ENCODE measurements at places on chromosomes 13 and 19.

- no peak for DNase-seq
Observed at GRCh38 chr13:32535115-32535514, 3.5 kb downstream of the N4BP2L2 start.

- DNase-seq, result no peak
Observed at GRCh38 chr19:49553451-49554271, 25.9 kb downstream of the RCN3 start.

- DNase-seq, result no peak
Observed at GRCh38 chr13:44088991-44089413, 209.3 kb downstream of the LACC1 start.

DNA sequence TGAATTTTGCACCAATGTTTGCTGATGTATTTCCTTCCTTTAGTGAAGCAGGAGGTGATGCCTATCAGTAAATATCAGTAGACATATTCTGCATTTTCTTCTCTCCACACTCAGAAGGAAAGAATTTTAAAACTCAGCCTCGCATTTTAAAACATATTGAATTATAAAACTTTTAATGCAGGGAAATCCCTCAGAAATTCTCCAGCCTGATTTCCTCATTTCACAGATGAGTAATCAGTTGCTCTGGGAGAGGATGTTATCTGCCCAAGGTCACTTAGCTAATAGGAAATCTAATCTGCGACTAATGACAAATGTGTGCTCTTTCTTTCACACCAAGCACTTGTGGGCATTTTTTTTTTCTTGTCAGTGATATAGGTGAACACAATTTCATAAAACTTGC is 320.6 kb downstream of the ITGBL1 start:
- no peak for DNase-seq

DNA sequence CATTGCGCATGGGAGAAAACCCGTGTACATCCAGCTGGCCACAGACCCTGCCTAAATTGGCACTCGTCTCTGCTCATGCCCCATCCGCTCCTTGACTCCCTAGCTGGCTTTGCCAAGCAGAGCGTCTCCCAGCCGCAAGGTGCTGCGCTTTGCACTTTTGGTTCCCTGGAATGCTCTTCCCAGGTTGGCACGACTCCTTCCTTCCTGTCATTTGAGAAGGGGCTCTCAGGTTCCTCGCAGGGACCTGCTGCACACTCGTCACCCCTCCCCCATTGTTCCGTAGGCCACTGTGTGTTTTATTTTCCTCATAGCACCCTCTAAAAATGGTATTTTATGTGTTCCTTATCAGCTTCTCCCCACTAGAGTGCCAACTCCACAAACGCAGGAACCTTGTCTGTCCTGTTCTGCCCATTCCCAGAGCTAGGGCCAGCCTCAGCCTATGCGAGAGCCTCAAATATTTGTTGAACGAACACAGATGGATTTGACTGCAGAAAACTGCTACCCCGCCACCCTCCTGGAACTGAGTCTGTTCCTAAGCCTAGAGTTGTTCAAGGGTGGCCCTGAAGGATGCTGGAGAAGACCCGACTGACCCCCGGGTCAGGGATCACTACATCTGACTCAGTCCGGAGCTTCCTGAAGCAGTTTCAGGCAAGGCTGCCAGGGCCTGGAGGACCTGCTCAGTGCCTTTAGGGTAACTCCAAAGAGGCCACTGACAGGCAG is 8.4 kb upstream of the CEBPA start:
- DNase-seq, result no peak

GRCh38 chr13:112182251-112182650 is 115.3 kb downstream of the SOX1 start:
- DNase-seq, result no peak

- DNase-seq, result no peak
Observed at GRCh38 chr13:44388427-44389059, 14.9 kb downstream of the SERP2 start.

DNA sequence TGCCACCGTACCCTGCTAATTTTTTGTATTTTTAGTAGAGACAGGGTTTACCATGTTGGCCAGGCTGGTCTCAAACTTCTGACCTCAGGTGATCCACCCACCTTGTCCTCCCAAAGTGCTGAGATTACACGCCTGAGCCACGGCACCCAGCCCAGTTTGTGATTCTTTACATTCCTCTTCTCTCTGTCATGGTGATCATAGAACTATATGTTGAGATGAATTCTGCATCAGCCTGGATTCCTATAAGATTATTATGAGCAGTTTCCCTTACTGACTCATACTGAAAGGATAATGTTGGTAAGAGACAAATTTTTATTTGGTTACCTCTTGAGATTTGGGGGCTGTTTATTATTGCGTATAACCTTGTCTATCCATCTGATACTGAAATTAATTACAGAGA is 121.5 kb upstream of the CSNK1A1L start:
- DNase-seq, result no peak
